ENCODE measurements at places on chromosomes 3 and 15. TPM values are rescaled to one million over a fixed set of nuclear protein-coding genes. Genes with fewer than 3 reads are reported as not detected.

- DNase-seq = no peak
Observed at GRCh38 chr3:80233576-80233975, 465.8 kb upstream of the ROBO1 start.

DNA sequence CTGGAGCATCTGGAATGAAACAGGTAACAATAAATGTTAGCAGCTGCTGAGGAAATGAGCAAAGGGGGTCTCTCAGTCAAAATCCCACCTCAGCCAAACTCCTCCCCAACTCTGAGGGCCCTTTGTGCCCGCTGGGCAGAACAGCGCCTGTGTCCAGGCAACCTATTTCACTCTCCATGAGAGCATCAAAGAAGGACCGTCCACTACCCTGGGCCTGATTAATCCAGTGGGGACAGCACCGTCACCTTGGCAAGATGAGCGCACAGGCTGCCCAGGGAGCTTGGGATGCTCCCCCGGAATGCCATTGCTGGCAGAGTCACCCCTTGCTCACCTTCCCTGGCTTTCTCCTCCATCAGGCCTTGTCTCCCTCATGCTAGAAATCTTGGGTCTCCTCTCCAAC, 97.4 kb upstream of the HACD2 start:
- DNase-seq = no peak

DNA sequence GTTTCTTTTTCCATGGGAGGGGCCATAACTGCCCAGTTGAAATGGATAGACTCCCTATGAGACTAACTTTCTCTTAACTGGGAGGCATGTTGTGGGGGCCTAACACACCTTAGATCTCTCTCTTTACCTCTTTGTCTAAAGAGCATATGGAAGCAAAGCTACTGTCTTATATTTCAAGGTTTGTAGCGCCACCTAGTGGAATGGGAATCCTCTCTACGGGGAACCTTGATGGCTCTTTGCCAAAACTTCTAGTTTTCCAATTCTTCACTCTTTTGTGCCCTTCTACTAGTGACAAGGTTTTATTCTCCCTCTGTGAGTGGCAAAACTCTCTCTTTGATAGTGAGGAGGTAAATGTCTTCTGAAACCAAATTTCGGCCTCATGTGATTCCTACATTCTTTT, 1030.4 kb upstream of the CADM2 start:
- no peak for DNase-seq

CTXN2 gene
- total RNA-seq = 4.2 TPM

DNA sequence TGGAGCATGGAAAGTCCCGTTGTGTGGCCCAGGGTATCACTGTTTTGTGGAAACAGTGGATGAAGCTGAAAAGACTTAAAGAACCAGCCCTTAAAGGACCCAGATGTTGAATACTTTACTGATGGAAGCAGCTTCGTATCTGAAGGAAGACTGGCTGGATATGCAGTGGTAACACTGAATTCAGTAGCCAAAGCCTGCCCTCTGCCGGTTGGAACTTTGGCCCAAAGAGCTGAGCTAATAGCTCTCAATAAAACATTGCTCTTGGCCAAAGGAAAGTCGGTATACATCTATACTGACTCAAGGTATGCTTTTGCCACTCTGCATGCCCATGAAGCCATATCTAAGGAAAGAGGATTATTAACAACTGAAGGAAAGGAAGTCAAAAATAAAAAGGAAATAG, 885.4 kb downstream of the PDCD6IP start:
- DNase-seq = peak; percentile 16

HAPLN3 gene
- total RNA-seq = 8.3 TPM

- DNase-seq = no peak
Observed at GRCh38 chr3:131004603-131005002, 22.0 kb downstream of the ASTE1 start.

- DNase-seq = no peak
Observed at GRCh38 chr15:66956672-66957430, 108.6 kb upstream of the SMAD3 start.

CNTN6 gene
- 4.8 TPM for total RNA-seq

DNA sequence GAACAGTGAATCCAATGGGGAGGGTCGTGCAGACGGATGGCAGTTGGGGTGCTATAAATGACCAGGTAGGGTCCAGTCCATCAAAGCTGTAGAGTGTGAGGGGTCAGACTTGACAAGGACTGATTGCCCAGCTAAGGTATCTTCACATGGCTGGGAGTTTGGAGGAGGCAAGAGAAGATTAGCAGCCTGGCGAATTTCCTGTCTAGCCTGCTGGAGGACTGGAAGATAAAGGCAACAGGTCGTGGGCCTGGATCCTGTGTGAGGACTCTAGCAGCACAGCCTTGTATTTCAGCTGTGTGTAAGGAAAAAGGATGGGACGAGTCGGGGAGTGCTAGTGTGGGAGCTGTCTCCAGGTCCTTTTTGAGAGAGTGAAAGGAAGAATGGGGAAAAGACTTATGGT, 17.6 kb downstream of the CCR5AS start:
- DNase-seq = no peak

PRRT3 gene
- 46.7 TPM for total RNA-seq

- no peak for DNase-seq
Observed at GRCh38 chr15:51879555-51879954, 50.1 kb downstream of the TMOD3 start.

CPLX3 gene
- 4.4 TPM for total RNA-seq

ZNF860 gene
- 0.75 TPM for total RNA-seq

DNA sequence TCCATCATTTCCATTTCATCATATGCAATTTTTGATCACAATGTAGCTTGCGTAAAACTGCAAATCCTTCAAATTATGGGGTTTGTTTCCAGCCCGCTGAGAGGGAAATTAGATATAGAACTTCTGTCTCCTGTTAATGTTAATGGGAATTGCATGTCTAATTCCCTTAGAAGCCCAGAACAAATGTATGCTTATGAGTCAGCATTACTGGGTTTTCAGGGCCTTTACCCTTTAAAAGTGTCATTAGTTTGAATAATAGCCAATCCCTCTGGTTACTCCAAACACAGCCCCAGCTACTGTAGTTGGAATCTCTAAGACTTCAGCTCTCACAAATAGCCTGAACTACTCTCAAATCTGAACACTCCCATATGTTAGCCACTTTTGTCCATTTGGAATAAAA, 439.4 kb downstream of the C3orf38 start:
- no peak for DNase-seq

STARD5 gene
- 6.2 TPM for total RNA-seq

DNA sequence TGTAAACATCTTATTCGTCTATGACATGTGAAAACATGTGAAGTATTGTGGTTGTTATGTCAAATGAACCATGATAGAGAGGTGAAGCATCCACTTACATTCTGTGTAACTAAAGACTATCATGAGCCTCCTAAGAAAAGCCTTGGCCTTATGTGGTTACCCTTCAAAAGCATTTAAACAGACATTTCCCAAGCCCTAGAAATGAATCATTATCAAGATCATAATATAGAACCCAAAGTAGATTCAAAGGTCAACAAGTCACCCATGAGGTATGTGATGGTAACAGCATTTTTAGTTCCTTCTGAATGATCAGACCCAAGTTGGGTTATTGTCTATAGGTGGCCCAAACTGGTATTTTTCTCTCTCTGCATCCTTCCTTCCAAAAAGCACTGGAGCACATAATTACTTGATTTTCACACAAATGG, 408.0 kb downstream of the TBL1XR1 start:
- DNase-seq = no peak

DNA sequence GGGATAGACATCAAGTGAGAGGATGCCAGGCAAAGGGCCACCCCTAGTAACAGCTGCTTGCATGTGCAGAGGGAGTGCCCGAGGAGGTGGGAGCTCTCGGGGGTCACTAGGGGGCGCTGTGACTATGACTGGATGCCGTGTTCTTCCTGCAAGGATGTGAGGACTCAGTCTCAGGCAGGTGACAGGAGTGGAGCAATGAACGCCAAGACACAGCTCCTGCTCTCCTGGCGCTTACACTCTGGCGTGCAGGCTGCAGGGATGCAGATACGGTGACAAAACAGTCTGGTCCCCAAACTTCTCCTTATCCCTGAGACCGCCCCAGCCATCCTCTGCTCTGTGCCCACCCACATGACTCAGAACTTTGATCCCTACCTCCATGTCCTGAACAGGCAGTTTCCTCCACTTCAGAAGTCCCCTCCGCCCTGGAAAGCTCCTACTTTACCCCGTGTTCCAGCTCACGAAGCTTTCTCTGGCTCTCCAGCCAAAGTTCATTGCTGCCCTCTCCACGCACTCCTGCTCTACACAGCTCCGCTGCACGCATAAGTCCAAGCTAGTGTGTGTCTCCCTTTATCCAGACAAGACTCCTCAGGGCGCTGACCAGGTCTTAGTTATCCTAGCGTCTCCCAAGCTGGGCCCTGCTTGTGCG, 14.7 kb downstream of the RHOV start:
- peak; percentile 64 for DNase-seq

DNA sequence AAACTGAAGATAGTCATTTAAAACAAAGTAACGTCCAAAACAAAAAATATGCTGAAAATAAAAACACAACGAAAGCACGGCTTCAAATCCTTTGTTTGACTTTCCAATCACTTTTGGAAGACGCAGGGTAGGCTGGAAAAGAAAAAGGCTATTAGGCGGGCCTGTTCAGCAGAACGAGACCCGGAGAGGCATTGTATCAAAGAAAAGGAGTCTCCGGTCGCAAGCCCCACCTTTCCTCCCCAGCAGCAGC, 691 bp downstream of the SENP7 start:
- DNase-seq = no peak

DNA sequence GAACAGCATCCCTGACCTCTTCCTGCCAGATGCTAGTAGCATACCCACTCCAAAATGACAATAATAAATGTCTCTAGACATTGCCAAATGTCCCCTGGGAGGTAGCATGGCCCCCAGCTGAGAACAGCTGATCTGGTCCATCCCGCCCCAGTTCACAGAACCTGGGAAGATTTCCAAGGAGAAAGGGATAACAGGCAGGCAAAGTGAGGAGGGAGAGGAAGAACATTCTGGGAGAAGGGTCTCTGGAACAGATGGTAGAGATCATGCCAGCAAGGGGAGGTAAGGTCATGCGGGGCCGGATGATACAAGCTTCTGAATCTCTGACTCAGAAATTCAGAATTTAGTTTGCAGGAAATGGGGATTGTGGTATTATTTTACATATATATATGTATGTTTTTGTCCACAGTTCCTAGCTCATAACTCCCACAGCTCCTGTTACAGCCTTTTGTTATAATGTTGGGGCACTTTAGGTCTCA, 192.7 kb downstream of the SUCLG2 start:
- no peak for DNase-seq

- no peak for DNase-seq
Observed at GRCh38 chr15:92979011-92979701, 79.0 kb downstream of the CHD2 start.

GP5 gene
- total RNA-seq = 0.52 TPM

DNA sequence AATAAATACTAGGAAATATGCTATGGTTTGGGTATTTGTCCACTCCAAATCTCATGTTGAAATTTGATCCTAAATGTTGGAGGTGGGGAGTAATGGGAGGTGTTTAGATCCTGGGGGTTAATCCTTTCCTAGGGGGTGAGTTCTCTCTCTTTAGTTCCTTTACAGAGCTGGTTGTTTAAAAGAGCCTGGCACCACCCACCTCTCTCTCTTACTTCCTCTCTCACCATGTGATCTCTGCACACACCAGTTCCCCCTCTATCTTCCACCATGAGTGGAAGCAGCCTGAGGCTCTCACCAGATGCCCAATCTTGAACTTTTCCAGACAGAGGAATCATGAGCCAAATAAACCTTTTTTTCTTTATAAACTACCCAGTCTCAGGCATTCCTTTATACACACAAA, 10.5 kb downstream of the SLC24A5 start:
- DNase-seq = no peak

HACL1 gene
- total RNA-seq = 41.0 TPM

STAB1 gene
- total RNA-seq = 179 TPM
